ENCODE measurements at places on chromosomes 2 and 18.

- no peak for DNase-seq
These were observed 255.3 kb downstream of the BCL11A start for GRCh38 chr2:60298006-60298696.

DNA sequence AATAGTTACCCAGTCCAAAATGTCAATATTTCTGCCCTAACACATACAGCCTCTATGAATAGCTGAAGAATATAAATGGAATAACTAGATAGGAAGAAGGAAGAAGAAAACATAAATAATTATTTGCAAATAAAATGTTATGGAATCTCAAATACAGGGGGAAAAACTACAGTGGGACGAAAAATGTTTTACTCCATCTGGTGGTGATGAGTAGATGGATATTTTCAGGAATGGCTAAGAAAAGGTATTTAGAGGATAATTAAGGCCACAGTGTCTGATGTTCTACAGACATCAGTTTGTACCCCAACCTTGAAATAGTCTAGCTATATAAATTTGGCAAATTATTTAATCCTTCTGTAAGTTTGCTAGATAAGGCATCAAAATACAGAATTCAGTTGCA, 178.1 kb upstream of the FSHR start:
- DNase-seq: no peak

GRCh38 chr2:203097735-203098134, 83.1 kb downstream of the NBEAL1 start:
- no peak for DNase-seq

DNA sequence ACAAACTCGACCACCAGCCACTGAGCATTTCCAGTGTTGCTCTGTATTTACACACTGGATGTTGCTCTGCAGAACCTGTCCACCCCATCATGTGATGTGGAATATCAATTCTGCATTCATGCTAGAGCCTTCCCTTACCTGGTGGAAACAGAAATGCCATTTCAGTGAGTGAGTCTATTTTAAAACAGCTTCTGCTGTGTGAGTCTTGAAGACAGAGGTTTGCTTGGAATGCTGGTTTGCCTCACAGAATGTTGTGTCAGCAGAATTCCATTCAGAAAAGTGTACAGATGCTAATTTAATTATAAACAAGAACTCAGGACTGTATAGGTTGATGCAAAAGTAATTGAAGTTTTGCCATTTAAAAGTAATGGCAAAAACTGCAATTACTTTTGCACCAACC, 118.3 kb downstream of the MAP3K20 start:
- no peak for DNase-seq

DNA sequence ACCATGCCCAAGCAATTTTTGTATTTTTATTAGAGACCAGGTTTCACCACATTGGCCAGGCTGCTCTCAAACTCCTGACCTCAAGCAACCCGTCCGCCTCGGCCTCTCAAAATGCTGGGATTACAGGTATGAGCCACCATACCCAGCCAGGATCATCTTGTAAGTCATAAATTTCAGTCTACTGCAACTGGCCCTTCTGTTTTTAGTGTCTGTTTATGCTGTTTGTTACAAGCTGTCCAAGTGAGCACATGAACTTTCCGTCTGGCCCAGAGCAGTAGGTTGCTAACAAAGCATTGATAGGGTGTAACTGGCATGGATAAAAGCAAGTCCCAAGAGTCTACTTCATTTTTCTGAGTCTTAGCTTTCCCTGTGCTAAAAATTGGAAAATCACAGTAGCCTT, 164.4 kb upstream of the NT5C1B start:
- no peak for DNase-seq

DNA sequence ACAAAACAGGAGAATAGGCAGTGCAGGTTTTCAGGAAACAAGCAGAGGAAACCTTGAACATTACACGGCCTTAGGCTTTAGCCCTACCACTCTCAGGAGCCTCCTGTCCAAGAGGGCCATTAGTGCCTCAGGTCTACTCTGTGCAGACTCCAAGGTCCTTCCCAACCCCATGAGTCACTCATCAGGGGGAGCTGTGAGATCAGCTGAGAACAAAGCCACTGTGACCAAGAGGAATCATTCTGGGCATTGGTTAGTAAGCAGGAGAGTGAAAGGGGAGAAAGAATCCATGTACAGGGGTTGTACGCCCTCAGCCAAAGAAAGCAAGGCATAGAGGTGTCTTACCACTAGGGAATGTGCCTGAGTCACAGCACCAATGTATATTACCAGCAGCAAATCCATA, 680.3 kb downstream of the DPP10 start:
- DNase-seq: no peak

DNA sequence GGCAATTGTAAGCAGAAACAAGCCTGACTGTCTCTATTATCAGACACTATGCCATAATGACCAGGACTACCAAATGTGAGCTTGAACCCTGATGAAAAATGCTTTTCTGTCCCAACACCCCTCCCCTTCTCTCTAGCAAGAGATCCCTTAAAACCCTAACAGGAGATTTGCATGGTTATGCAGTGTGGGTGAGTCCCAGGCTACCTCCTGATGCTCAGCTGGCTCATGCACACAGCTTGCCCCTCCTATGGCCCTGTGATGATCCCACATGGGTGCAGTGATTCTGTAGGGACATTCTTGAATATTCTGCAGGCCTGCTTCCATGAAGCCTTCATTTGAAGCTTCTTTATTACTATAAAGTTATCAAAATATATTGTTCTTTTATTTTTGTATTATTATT, 357.4 kb downstream of the AKAIN1 start:
- DNase-seq: no peak

DNA sequence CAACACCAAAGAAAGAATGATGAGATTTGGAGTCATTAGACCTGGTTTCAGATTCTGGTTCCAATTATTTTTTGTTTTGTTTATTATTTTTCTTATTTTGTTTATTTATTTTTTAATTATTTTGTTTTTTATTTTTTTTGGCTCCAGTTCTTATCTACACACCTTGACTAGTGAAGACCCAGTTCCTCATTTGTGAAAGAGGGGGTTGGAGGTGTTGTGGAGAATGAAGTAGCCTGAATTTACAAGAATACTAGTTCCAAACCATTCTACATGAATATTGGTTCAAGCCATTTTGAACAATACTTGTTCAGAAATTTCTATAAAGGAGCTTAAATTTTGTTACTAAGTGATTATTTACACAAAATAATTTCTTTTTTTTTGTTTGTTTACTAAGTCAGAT, 6.9 kb upstream of the KCNJ13 start:
- DNase-seq: no peak

DNA sequence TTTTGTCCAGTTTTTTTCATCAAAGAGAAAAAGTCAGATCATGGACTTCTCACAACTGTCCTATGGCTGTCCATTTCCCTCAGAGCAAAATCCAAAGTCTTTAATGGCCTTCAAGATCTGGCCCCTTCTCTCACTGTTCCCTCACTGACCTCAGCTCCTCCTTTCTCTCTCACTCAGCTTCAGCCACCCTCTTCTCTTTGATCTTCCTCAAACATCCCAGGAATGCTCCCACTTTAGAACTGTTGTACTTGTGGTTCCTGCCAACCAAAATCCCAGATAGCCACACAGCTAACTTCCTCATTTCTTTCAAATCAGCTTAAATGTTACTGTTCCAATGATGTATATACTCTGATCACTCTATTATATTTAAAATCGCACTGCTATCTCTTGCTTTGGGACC, 82.9 kb downstream of the NUP35 start:
- no peak for DNase-seq

DNA sequence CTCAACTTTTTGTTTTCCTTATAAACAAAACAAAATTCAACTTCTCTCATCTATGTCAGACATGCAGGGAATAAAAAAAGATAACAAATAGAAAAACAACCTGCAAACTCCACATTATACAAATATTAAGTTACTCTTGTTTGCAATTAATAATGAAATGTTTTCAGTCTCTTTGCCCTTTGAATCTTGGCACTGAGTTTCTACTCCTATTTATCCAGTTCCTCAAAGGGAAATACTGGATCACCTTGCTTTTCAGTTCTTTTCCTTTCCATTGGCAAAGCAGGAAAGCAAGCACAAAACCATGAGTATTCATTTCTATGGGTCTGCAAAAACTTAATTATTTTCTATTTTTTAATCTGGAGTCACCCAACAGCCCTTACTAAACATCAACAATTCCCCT, 23.6 kb downstream of the KANSL1L start:
- no peak for DNase-seq

GRCh38 chr2:3242747-3243369, 134.8 kb downstream of the EIPR1 start:
- DNase-seq: no peak

GRCh38 chr2:83368916-83369315, 1090.2 kb downstream of the SUCLG1 start:
- DNase-seq: no peak

GRCh38 chr2:180730976-180731375, 249.4 kb upstream of the UBE2E3 start:
- DNase-seq: no peak

DNA sequence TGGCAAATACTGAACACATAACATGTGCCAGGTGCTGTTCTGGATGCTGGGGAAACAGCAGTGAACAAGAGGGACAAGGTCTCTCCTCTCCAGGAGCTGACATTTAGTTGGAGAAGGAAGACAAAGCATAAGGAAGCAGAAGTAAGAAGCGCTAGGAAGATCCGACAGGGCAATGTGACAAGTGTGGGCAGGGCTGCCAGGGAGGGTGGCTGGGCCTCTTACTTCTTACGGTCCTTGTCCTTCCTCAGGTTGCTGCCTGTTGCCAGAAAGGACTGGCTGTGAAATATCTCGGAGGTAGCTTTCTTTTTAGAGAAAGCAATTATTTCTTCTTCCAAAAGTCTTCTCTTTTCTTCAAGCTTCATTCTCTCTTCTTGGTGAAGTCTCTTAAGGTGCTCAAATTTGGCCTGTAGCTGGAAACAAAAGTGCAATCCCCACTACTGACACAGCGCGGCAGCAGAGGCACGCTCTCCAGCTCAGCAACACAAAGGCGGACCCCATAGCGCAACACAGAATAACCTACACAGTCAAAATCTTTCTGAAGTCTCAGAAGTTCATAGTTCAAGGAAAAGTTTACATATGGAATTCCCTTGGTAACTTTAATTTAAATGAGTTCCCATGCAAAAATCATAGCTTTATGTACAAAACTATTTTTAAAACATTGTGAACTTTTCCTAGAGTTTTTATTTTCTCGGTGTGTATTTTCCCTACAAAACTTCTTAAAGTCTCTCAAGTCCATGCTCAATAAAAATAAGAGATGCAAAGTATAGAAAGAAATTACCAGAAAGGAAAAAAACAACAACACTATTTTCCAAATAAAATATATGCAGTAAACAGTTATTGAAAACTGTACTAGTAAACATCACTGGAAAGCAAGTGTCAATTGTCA, 67.7 kb downstream of the SEPTIN10 start:
- no peak for DNase-seq

DNA sequence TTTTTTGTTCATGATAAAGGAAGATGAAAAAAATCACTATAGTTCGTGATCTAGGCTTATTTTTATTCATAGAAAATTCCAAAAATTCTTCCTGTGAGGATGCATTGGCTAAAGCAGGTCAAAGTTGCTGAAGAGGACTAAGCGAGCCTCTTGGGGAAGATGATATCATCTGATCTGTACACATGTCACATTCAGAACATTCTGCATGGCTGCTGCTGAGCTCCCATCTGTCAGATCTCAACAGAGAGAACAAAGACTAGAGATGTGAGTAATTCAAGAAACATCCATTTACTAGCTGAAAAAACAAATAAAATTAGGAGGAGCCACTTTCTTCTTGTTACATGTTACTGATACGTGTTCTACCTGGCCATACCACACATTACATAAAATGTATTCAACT, 518.6 kb upstream of the FSIP2 start:
- no peak for DNase-seq

DNA sequence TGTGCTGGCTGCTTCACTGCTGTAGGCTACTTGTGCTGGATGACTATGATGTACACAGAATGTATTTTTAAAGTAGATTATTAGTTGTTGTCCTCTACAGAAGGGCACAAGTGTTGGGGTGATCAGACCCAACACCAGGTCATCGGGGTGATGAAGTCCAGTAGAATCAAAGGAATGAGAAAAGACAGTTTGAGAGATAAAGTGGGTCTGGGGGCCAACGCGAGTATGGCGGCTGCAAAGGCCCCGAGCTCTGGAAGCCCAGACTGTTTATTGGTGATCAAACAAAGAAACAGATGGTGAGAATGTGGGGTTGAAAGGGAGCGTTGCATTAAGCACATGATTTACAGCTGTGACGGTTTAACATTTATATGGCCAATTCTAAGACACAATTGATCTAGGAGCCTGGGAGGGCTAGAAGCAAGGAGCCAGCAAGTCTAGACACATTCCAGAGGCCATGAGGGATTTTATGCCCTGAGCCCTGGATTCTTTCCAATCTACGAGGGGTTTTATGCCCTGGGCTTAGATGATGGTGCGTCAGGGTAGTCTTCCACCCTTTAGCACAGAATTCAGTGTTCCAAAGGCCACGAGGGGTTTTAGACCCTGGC, 153.5 kb downstream of the AGPS start:
- DNase-seq: no peak

- no peak for DNase-seq
These were observed 16.5 kb downstream of the RNF149 start for GRCh38 chr2:101291973-101292372.

- no peak for DNase-seq
These were observed 45.2 kb downstream of the CYP1B1 start for GRCh38 chr2:38030635-38031355.

DNA sequence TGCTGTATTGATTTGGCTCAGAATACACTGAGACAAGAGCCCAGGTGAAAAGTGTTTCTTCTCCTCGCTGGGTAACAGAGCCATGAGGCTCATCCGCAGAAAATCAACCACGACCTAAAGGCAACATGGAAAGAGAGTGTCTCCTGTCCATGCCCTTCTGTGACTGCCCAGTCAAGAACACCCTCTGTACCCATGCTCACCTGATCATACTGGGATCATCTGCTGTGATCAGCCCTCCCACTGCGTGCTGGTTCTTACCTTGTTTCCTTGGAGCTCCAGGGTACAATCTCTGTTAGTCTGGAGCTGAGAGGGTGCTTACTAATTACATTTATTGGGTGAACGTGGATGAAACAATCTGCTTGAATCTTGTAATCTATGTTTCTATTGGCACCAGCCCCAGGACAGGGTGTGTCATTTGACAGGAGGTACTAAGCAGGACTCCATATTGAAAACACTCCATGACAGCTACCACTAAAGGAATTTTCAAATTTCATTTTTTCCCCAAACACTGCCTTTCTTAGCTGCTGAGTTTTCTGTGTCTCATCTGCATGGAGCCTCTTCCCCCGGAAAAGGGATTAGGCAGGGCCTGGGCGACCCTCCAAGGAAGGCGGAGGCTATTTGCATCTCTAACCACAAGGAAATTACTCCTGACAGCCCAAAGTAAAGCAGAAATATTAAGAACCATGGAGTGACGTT, 39.7 kb upstream of the GRP start:
- DNase-seq: no peak
